Cortex of kidney (tissue), 1 donor: ENCODE measurements at places on chromosomes 7 and 10.

GRCh38 chr7:116316838-116317628 lies 106.7 kb downstream of the TES start:
- DNase-seq, result no peak

DNA sequence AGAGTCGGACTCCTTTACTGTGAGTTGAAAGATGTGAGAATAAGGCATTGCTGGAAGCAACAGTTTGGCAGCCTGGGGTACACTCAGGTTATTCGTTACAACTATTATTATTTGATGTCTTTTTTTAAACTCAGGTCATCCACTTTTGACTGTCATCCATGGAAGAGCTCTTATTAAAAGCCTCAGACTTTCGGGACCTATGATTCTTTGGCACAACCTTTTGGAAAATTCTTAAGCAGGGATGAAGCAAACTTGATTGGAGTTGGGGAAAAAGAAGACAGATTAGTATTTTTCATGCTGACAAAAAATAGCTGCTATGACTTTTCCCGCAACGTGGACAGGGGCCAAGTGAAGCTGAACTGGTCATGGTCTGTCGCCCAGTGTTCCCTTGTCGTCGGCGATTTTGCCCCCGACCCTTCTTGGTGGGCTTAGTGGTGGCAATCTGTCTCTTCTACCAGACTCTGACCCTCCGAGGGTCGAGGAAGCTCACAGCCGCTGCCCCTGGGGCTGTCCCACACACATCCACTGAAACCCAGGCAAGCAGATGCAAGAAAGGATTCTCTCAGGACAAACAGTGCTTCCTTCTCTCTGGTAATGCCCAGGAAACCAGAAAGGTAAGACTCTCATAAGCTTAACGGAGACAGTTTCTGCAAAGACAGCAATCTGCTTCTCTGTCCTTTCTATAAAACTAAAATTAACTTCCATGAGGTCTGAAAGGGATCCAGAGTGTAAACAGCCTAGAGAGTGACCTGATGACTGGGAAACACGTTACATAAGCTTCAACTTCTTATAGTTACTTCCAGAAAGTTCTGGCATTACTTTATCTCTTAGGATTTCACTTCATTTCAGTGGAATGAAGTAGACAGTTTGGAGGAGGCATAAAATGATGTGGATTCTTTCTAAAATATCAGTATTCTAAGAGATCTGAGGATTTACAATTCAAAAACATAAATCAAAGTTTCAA lies 1.0 kb downstream of the CPED1 start:
- no peak for DNase-seq

DNA sequence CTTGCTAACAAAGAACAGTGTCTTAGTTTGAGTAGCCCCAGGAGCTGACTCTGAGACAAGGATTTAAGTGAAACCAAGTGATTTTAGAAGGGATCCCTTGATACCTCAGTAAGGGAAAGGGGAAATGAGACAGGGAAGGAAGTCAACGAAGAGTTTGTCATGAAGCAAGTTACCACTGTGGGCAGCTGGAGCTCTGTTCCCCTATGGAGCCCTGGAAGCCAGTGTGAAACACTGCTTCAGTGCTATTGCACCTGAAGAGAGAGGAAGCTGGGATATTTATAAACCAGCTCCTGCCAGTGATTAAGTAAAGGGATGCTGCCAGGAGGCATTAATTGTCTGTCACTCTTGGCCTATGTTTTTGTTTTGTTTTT lies 58.9 kb upstream of the WAPL start:
- no peak for DNase-seq

- DNase-seq, result no peak
Observed at GRCh38 chr10:86155054-86155921, 211.3 kb downstream of the GRID1 start.

DNA sequence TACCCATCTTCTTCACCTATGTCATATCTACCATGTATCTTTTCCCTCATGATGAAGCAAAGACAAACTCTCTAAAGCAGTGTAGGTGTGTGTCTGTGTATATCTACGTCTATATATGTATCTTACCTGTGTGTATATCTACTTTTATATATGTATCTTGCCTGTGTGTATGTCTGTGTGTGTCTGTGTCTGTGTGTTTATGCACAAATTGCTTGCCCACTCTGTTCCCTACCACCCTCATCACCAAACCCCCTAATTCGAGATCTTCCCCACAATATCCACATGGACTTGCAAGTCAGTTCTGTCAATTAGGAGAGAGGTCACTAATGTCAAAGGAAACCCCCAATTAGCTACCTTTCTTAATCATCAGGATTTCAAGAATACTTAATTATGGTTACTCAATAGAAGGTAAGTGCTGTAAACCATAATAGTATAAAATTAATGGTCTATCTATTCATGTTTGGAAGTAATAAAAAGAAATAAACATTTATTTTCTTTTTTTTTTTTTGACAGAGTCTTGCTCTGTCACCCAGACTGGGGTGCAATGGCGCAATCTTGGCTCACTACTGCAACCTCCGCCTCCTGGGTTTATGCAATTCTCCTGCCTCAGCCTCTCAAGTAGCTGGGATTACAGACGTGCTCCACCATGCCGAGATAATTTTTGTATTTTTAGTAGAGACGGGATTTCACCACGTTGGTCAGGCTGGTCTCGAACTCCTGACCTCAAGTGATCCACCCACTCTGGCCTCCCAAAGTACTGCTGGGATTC lies 43.6 kb downstream of the ANKRD61 start:
- no peak for DNase-seq

- DNase-seq, result no peak
Observed at GRCh38 chr7:84191842-84192241, 2.7 kb downstream of the SEMA3A start.

DNA sequence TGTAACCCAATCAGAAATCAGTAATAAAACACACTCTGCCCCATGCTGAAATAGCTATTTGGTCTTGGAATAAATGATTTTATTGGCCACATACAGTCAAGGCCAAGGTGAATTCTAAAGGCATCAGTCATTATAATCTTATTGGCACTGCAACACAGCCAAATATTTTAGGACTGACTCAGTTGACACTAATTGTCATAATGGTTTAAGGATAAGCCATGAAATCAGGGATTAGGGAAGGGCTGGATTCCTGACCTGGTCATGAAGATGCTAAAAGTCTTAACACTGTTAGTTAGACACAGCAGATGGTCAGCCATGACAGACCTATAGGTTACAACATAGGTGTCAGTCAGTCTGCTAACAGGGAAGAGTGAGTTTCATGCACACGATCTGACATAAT lies 330.3 kb upstream of the NPSR1 start:
- DNase-seq, result no peak

- no peak for DNase-seq
Observed at GRCh38 chr10:90722832-90723231, 135.0 kb downstream of the HTR7 start.

GRCh38 chr10:124417895-124418725 lies 613 bp downstream of the OAT start:
- no peak for DNase-seq

DNA sequence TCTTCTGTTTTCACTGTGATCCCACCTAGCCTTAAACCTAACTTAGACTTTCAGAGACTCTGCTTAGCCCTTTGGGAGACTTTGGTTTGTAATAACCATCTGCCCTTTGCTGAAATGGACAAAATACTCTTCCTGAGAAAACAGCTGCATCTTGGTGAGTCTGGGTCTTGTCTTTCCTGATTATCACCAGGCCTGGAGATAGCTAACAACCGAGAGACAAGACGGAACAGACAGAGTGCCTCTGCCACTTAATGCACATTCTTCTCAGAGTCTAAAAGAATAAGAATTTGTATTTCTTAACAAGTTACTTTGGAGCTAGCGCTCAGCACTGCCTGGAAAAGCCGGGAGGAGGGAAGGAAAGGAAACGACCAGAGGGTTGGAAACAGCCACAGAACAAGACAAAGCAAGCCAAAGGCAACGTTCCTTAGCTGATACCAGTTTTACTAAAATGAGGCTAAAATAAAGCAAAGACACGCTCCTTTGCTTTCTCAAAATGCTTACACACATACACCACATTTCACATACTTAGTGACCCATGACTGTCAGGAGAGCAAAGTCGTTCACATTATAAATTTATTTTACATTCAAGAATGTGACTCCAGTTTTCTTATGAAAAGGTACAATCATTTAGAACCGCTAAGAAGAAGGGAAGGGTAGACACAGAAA lies 70.3 kb upstream of the DGKI start:
- no peak for DNase-seq

DNA sequence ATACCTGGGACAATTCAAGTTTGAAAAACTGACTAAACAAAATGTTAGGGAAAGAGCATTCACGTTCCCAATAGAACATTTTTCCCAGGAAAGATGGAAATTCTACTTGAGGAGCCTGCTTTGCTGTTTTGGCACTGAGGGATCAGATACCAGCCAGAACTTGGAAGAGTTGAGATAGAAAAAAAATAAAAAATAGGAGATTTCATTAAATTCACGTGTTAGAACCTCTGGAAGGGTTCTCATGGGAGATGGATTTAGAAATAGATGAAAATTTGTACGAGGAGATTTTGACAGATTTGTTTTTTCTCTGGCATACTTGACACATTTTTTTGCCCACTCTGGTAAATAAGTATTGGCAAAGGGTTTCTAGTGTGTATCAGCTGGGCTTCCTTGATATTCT lies 63.7 kb downstream of the CELF2 start:
- no peak for DNase-seq

DNA sequence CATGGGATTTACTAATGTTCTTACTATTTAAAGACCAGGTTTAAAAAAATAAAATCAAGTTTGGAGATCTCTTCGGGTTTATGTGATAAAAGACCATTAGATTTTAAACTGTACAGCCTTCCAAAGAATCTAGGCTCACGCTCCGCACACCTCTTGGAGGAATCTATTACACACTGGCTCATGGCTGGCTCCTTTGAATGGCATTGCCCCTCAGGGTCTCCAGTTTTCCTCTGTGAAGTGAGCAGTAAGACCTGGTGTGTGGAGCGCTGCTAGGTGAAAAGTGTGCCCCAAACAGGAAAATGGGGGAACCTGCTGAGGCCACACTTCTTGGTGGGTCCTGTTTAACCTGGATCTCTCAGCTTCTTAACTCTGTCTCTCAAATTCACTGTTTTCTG lies 142.3 kb downstream of the KAT6B start:
- no peak for DNase-seq

GRCh38 chr7:81865754-81866153 lies 95.9 kb upstream of the HGF start:
- no peak for DNase-seq

GRCh38 chr7:124649397-124650014 lies 116.1 kb downstream of the GPR37 start:
- DNase-seq, result no peak

DNA sequence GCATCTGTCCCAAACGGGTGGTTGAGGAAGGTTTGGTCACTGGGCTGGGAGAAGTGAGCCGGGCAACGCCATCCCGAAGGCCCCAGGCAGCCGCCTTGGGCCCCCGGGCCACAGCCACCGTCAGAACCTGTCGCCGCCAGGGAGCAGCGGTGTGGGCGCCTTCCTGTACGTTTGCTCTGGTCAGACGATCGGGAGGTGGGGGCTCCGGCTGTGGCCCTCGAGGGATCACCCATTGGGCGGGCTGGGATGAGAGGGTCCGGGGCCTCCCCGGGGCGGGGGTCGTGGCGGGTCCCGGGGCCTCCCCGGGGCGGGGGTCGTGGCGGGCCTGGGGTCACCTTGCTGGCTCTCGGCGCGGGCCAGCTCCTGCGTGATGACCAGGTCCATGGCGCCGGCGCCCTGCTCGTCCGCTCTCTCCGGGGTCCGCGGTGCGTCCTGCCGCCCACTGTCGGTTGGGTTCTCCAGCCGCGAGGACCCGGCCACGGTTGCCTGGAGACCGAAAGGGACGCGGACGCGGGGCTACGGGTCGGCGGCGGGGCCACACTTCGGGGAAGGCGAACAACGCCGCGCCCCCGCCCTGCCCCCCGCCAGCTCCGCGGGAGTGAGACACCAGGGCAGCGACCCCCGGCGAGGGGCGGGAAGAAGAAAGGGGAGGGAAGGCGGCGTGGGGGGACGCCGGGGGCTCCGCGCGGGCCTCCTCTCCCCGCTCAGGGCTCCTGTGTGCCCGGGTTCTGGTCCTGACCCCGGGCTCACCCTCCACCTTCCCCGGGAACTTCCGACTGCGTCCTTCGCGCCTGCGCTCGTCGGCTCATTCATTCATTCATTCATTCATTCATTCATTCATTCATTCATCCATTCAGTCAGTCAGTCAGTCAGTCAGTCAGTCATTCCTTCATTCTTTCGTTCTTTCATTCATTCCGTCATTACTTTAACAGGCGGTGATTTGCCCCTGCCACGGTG lies at the start of gene CFAP46:
TSS of gene CFAP46 (minus strand) at position 470 of the 957 bp plus-strand sequence. CDS start at position 384, 86 bp downstream.
- no peak for DNase-seq

- no peak for DNase-seq
Observed at GRCh38 chr10:49083261-49083660, 32.1 kb downstream of the VSTM4 start.

DNA sequence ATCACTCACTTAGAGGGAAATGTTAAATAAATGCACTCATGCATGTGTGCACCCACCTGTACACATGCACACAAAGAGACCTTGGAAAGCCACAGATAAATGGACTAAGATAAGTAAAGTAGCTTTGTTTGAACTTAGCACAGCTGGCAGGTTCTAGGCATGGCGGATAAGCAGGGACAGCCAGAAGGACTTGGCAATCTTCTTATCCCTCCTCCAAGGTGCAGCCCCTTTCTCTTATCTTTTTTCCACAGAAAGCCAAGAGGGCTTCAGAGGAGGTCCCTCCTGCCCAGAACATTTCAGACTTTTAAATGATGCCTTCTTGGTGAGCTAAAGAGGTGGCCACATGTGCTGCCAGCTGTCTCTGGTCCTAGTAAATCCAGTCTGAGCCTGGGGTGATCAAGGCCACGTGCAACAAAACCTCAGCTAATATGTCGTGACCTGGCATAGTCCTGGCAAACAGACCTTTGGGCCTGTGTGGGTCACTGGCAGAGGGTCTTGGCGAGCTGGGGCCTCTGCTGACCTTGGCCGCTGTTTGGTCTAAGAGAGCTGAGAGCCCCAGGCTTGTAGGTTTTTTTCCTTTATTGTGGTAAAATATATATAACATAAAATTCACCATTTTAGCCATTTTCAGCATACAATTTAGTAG lies 43.2 kb upstream of the SLC35B4 start:
- no peak for DNase-seq

DNA sequence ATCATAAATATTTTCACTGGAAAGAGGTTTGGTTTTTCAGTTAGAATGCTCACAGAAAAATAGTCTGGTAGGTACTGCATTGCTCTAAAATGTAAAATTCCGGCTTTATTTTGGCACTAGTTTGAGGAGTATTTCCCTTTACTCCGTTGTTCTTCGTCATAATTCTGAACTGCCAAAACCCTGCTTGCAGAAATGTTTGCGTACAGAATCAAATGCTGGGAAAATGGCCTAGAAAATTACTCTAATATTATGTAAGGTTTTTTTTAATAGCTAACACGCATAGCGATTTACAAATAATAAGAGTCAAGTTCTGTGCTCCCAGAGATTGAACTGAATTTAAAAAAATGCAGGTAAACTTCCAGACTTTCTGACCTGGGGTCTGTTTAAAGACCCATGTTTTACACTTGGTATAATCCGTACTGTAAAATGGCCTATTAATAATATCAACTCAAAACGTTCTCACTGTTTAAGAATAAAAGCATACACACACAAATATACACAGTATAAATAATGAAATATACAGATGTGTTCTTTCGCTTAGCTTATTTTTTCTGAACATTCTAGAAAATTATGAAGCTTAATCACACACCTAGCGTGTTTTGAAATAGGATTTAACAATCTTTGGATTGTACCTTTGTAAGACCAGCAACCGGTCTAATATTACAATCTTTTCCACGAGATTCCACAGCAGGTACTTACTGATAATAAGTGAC lies 23.5 kb upstream of the ANLN start:
- no peak for DNase-seq

- DNase-seq, result no peak
Observed at GRCh38 chr10:88991899-88992320, 1.3 kb downstream of the FAS start.

- DNase-seq, result no peak
Observed at GRCh38 chr7:73972614-73973013, 55.4 kb upstream of the ELN start.
